ENCODE measurements at places on chromosomes 11 and 22.

- H3K36me3 ChIP-seq, result no peaks in the 10 kb centered on the region
- H3K4me1 ChIP-seq, result no peaks in the 10 kb centered on the region
- H3K4me3 ChIP-seq, result no peak overlapping the region
- no peak overlapping the region for H3K27ac ChIP-seq
These were observed 29.1 kb upstream of the LMO2 start for GRCh38 chr11:33920838-33921613.

- no peak overlapping the region for H3K4me3 ChIP-seq
- H3K27ac ChIP-seq, result no peak overlapping the region
- no peaks in the 10 kb centered on the region for H3K4me1 ChIP-seq
- H3K27me3 ChIP-seq, result no peaks in the 10 kb centered on the region
- H3K36me3 ChIP-seq, result no peaks in the 10 kb centered on the region
These were observed 34.4 kb upstream of the DNAJB13 start for GRCh38 chr11:73916435-73916834.

DNA sequence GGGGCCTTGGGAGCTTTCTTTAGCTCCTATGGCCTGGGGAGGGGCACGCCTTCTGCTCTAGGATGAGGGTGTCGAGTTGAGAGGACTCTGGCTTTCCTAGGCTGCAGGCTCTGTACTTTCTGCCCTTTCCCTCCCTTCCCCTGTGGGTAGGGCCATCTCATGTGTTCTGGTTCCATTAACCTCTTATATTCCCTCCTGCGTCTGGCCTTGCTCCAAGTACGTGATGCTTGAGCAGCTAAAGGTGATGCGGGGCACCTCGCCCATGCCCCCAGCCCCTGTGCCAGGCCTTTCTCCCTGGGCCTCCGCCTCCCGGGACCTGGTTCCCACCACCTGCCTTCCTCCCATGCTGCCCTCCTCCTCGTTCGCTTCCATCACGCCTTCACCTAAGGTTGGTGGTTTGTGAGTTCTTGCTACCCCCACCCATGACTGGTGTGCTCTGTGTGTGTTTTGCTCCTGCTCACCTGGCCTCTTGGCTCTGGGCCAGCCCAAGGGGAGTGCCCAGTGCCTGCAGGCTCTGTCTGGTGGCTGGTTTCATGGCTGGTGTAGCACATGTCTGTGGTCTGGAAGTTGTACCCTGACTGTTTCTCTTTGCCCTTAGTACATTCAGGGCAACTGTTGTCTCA, 34.1 kb downstream of the PHLDB1 start:
- no peaks in the 10 kb centered on the region for H3K36me3 ChIP-seq
- no peaks in the 10 kb centered on the region for H3K27me3 ChIP-seq
- DNase-seq, result no peak
- no peak overlapping the region for H3K4me3 ChIP-seq
- no peaks in the 10 kb centered on the region for H3K4me1 ChIP-seq
- no peak overlapping the region for H3K27ac ChIP-seq

DNA sequence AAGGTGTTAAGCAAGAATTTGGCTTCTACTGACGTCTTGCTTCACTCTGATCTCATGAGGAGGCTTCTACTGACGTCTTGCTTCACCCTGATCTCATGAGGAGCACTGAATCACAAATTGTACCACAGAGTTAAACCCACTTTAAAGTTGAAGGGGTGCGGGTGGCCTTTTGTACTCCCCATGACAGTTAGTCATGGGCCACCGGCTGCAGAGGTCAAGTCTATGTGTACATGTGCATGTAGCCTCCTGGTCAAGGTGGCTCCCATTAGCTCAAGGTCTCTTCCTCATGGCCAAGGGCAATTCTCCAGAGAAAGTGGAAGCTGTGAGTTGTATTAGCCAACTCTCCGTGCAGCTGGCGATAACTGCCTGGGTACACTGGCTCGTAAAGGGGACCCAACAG, 23.1 kb upstream of the FZD4 start:
- no peak for DNase-seq
- peak overlapping the region; percentile 30 for H3K27ac ChIP-seq
- H3K36me3 ChIP-seq, result no peaks in the 10 kb centered on the region
- no peaks in the 10 kb centered on the region for H3K27me3 ChIP-seq

- peak within 1 kb of the TSS; percentile 90 for H3K27ac ChIP-seq
- no peaks in the 10 kb centered on the region for H3K27me3 ChIP-seq
These were observed at the start of gene RPS6KA4 for GRCh38 chr11:64358907-64359711. Gene RPS6KA4, plus strand, starts transcription at chr11:64359162. Its CDS starts 74 bp downstream, at chr11:64359236.

DNA sequence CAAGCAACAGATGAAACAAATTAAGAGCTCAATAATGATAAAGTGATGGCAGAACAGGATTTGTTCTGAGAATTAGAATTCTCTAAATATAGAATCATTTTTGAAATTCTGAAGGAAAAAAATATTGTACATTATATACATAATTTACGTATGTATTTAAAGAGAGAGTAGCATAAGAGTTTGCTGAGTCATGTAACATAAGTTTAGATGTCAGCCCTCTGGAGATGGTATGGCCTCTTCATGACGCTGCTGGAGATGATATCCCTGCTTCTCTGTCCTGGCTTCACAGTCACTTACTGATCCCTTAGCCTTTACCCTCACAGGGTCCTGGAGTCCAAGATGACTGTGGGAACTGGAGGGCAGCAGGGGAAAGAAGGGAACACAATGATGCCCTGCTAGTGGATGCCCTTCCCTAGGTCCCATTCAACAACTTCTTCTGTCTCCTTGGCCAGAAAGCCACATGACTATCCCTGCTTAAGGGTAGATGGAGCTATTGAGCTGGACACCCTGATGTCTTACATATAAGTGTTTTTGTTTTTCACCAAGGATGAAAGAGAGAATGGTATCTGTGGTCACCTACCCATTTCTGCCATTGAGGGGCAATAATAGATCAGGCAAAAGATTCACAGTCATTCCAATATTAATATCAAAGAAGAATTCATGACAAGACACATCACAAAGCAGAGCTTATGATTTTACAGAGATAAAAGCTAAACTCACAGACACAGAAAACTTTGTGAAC, 753.1 kb downstream of the TBC1D22A start:
- no peaks in the 10 kb centered on the region for H3K4me1 ChIP-seq
- H3K4me3 ChIP-seq, result no peak overlapping the region
- H3K27ac ChIP-seq, result no peak overlapping the region
- no peaks in the 10 kb centered on the region for H3K36me3 ChIP-seq
- no peak for DNase-seq
